ENCODE measurements at places on chromosomes 3 and 15. TPM values are rescaled to one million over a fixed set of nuclear protein-coding genes. Genes with fewer than 3 reads are reported as not detected.

The PLSCR5 gene
- not detected for total RNA-seq

The CLDN1 gene
- total RNA-seq, result 151 TPM

The SNTN gene
- total RNA-seq, result not detected

The GOLGA8N gene
- total RNA-seq, result 6.0 TPM

The GMPS gene
- 29.9 TPM for total RNA-seq

The TNNC1 gene
- total RNA-seq, result 1.1 TPM

The APEH gene
- total RNA-seq, result 164 TPM

DNA sequence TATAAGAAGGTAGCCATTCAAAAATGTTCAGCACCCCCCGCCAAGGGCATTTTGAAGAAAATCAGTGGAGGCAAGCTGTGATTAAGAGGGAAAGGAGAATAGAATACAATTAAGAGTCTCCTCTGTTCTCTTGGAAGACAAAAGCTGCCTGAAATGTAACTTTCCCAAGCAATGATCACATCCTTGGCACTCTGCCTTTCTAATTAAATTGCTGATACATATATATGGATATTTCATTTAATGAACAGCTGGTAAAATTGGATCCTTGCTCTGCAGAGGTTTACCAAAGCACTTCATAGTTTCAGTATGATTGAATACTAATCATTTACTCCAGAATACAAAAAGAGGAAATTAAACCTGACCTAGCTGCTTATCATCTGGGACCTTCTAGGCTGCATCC lies 10.4 kb downstream of the COL6A6 start:
- DNase-seq, result no peak

DNA sequence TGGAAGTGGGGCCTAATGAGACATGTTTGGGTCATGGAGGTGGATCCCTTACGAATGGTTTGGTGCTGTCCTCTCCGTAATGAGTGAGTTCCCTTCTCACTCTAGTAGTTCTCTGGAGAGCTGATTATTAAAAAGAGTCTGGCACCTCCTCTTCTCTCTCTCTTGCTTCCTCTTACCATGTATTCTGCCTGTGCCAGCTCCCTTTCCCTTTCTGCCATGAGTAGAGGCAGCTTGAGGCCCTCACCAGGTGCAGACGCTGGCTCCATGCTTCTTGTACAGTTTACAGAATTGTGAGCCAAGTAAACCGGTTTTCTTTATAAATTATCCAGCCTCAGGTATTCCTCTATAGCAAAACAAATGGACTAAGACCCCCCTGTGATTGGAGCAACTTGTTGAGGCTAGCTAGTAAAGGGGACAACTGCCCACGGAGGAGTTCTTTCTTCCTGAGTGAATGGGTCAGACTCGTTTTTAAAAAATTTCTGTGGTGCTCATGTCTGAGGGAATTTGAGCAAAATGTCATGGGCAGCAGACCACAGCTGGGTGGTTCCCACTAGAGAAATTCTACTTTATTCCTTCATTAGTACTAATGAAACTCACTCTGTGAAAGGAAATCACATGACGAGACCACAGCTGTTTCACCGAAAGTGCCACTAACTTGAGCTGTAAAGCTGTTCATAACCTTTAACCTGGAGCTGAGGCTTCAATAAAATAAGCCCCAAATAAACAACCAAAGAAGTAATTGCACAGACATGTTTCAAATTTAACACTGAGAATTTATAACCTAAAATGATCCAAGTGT lies 210.0 kb downstream of the NFKBIZ start:
- no peak for DNase-seq

DNA sequence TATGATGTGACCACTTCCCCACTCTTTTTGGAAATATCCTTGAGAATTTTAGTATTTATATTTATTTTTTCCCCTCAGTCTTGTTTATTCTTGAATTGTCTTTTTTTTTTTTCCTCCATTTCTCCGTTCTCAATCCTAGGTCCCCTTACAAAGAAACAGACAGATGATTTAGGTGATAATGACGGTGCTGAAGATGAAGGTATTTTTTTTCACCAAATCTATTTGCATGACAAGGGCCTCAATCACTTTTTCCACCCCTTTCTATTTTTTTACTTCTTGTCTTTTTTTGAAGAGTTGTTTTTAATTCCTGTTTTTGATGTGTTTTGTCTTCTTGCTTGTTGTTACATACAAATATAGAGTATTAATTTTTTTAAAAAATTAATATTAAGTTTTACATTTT lies 402.6 kb downstream of the NLGN1 start:
- no peak for DNase-seq

DNA sequence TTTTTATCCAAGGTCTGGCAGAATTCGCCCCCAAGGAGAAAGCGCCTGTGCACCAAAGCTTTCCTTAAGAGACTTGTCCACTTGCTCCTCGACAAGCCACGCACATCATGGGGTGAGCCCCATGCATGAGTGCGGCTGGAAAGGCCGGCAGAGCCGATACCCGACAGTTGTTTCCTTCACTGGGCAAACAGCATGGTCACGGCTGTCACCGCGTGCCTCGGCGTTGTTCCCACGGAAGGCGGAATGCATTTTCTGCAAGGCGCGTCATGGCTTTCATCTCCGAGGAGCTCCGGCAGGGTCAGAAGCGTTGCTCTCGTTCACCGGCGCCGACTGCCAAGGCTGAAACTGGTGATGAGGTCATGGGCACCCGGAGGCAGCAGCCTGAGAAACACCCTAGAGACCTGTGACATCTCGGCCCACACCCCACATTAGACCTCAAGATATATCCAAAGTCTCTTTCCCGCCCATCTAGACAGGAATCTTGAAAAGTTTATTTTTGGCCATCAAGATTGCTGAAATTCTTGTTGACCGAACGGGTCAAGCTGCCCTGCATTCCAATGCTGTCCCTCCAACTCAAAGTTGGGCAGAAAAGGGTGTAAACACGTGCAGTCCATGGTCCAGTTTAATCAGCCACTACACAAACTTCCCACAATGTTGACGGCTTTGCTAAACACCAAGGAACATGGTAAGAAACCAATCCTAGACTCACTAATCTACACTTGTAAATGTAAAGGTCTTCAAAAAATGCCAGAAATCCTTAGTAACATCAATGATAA lies 604 bp upstream of the TJP1 start:
- DNase-seq, result peak; percentile 78

DNA sequence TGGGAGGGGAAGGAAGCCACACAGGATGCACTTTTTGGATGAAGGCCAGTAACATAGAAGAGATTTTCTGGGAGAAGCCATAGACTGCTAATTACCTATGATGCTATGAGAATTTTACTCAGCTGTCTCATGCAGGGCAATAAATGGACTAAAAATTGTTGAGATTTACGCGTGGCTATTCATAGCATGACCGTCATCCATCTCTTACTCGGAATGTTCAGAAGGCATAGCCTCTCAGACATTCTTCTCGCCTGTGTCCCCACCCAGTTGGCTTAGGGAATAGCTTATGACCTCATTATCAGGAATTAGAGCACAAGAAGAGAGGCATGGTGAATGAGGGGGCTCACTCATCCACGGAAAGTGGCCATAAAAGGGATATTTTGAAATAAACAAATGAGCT lies 107.9 kb upstream of the ATP10A start:
- DNase-seq, result no peak

DNA sequence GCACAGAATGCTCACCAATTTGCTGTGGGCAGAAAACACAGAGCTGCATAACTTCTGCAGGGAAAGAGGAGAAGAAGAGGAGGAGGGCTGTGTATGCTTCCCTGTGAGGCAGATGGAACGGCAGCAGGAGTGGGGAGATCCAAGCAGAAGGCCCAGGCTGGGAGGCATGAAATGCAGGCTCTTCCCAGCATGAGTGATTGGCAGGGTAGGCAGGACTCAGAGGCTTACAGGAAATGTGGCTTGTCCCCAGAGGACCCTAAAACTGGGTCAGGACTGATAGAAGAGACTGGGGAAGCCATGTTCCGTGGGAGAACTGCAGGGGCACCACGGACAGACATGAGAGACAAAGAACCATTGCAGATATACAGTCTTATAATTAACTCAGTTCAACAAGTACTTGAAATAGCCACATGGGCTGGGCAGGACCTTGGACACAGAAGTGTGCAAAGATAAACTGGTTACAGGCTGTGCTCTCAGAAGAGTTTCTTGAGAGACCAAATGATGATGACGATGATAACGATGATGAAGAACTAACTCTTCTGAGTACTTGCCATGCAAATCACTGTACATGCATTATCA lies 286.9 kb downstream of the EPHB1 start:
- no peak for DNase-seq

GRCh38 chr15:66884115-66884622 lies 181.2 kb upstream of the SMAD3 start:
- no peak for DNase-seq

GRCh38 chr3:107372506-107372905 lies 4.7 kb upstream of the CCDC54 start:
- no peak for DNase-seq

- peak; percentile 48 for DNase-seq
Observed at GRCh38 chr3:4350789-4351163, 47.6 kb downstream of the SETMAR start.

- DNase-seq, result peak; percentile 80
Observed at GRCh38 chr15:29668120-29668602, 154.1 kb downstream of the TJP1 start.

DNA sequence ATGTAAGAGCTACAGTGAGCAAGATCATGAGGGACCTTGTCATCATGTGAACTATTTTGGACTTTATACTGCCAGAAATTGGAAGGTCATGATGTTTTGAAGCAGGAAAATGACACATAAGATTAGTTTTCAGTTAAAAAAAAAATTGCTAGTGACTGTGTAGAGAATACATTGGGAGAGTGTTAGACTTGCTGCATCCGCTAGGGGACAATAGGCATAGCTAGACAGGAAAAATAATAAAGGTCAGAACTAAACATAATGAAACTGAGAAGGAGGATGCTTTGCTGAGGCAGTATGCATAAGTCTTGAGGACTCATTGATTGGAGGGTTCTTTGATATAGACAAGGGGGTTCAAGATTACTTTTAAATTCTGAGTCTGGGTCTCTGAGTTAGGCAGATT lies 275.8 kb upstream of the KCNH8 start:
- no peak for DNase-seq

DNA sequence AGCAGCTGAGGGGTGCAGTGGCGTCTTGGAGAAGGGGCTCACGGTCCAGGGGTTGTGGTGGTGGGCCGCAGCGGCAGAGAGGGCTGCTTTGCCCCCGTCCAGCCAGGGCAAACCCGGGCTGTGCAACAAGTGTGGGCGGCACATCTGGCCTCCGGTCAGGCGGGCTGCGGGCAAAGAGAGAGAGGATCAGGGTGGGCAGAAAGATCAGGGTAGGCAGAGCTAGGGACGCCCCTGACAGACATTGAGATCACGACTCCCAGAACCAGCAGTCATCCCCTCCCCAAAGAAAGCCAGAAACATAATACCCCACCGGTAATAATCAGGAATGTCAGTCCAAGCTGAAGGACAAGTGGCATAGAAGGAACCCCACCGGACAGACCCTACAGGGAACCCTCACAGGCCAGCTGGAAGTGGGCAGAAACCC lies 6.8 kb downstream of the GATA2 start:
- no peak for DNase-seq

DNA sequence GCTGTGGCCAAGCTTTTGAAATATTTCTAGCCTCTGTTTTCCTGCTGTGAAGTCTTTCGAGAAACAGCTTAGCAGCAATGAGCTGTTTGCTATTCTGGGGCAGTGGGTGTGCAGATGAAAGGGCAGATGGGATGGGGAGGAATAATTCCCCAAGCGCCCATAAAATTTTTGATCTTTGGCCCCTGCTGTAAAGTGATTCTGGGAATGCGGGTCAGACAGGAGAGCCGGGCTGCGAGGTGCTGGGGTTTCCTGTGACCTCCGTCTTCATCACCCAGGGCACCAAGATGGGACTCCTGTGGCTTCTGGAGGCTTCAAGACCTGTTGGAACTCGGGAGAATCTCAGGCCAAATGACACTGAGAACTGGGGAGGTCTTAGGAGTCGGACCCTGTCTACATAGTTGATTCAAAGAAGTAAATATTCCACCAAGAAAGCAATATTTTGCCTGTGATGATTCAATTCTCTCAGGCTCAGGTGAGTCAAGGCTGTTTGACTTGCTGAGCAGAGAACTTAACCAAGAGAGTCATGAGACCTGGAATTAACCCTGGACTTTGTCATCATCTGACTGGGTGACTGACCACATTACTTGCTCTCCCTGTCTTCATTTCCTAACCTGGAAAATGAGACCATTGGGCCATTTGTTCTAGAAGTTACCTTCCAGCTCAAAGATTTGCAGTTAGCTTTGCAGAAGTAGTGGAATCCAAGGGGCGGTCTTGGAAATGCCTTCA lies 86.4 kb downstream of the POLR2M start:
- DNase-seq, result no peak
